ENCODE measurements at places on chromosomes 2 and 18.

DNA sequence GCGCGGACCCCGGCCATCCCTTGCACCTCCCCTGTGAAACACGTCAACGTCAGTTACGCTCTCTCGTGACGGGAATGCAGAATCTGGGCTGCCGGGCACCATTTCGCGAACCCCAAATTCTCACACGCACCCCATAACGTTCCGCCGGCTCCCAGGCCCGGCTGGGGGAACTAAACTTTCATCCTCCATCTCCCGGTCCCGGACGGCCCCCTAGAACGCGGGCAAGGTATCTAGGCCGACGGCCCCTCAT lies 544 bp downstream of the DNAJC27 start:
- no peak for DNase-seq

DNA sequence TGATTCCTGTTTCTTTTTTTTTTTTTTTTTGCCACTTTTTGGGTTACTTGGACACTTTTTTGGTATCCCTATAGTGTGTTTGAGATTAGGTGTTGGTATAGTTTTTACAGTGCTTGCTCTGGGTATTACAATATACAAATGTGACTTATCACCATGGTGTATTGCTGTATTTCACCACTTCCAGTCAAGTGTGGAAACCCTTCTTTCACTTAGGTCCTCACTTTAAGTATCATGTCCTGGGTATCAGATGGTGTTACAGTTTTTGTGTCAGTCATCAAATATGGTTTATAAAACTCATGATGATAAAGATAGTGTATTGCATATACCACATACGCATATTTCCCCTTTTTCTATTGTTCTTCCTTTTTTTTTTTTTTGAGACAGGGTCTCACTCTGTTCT lies 1.8 kb downstream of the ATP9B start:
- DNase-seq: no peak

DNA sequence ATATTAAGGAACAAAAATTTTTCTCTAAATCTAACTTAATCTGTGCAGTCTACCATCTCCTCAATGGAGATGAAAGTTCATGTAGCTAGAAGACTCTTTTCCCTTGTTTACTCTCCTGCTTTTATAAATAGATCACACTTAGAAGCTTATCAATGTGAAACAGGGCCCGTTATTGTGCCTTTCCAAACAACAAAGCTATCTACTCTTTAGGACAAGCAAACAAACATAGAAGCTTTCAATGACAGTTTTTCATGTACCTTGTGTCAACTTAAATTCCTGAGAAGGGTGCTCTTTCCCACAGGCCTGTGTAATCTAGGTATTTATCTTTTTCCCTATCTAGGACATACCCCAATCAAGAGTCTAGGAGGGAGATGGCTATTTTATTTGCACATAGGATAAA lies 247.8 kb upstream of the CWC22 start:
- DNase-seq: no peak

- DNase-seq: no peak
Measured at GRCh38 chr2:12787891-12788801, 71.4 kb downstream of the TRIB2 start.

DNA sequence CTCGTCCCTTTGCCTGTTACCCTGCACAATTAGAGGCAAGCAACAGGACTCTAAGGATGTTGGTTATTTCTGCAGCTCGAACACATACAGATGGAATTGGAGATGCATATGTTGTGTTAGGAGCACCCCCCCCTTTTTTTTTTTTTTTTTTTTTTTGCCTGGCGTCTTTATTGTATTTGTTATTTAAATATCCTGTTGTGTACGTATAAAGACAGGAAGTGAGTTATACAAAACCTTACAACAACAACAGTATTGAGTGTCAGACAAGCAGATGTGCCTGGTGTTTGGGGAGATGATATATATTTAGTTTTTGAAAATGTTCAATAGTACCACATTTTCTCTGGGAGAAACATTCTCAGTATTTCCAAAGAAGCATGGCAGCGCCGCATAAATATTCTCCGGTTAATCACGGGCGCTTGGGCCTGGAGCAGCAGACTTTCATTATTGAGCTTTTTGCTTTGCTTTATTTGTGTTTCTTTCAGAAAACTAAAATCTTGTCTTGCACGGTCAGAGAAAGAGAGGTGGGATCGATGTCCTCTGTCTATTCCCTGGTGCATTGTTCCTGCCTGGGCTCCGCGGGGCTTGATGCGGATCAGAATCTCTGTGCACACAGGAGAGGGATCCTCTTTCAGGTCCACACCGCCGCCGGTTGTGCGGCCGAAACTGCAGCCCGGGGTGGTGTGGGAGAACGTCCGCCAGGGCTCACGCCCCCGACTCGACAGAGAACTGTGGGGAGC lies 23.2 kb upstream of the ZNF516 start:
- no peak for DNase-seq

DNA sequence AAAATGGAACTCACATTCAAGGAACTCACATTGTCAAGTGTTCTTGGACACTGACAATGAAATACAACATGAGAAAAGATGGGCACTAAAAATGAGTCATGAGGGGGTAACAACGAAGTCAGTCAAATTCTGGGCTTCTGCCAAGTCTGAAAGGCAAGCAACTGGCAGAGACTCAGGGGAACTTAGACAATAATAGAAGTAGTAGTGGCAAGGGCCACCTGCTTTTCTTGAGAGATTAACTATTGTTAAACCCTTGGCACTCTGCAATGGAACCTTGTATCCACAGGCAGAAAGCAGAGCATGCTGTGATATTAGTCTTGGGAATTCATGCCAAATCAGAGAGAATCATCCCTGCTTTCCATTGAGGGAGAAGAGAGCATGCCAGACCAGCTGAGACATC lies 382.6 kb upstream of the CDH2 start:
- DNase-seq: no peak

- no peak for DNase-seq
Measured at GRCh38 chr2:176554101-176555048, 285.1 kb downstream of the MTX2 start.

GRCh38 chr2:41906338-41906725 lies 141.5 kb upstream of the PKDCC start:
- no peak for DNase-seq

DNA sequence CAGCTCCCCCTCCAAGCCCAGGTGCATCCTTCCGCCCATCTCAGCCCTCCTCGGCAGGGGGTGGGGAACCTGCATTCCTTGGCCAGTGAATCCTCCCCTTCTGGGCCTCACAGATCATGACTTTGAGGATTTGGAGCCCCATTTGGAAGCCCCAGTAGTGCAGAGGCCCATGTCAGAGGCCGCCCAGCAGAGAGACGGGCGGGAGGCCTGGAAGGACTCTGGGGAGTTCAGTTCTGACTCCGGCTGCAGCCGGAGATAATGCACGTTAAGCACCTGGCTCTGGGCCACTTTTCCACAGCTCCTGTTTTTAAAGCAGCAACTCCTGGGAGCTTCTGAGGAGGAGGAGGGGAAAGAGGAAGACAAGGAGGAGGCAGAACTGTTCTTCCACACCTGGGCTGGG lies 14.9 kb downstream of the ATOH8 start:
- DNase-seq: no peak

DNA sequence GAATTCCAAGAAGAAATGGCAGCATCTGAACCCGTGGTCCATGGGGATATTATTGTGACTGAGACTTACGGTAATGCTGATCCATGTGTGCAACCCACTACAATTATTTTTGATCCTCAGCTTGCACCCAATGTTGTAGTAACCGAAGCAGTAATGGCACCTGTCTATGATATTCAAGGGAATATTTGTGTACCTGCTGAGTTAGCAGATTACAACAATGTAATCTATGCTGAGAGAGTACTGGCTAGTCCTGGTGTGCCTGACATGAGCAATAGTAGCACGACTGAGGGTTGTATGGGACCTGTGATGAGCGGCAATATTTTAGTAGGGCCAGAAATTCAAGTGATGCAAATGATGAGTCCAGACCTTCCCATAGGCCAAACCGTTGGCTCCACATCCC lies 34.4 kb upstream of the DSG3 start:
- DNase-seq: no peak

DNA sequence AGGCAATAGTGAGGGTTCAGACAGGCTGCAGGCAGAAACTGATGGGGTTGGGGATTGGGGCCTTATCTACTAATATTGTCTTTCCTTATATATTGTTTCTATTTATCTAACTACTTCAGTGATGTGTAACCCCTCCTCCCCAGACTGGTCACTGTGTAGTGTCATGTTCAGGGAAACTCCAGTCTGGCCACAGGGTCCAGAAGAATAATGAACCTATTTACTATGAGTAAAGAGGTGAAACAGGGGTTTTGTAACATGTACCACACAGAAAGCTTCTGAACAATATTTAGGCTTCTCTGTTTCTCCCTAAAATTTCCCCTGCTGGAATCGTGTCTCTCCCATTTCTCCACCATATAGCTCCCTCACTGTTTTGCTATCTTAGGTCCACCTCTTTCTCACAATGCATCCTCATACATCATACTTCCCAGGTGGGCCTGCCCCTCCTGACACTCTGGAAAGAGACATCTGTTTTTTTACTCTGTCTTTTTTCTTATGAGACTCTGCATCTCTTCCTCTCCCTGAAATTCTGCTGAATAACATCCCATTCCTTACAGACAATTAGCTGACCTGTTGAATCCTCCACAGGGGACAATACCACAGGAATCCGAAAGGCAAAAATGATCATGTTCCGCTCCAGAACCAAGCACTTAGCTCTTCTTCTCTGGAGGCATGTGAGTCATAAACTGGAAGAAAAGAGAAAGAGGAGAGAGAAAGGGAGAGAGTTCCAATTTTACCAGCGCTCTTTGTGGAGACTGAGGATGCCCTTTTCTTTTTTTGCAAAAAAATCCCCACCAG lies 154.8 kb downstream of the ZEB2 start:
- no peak for DNase-seq

DNA sequence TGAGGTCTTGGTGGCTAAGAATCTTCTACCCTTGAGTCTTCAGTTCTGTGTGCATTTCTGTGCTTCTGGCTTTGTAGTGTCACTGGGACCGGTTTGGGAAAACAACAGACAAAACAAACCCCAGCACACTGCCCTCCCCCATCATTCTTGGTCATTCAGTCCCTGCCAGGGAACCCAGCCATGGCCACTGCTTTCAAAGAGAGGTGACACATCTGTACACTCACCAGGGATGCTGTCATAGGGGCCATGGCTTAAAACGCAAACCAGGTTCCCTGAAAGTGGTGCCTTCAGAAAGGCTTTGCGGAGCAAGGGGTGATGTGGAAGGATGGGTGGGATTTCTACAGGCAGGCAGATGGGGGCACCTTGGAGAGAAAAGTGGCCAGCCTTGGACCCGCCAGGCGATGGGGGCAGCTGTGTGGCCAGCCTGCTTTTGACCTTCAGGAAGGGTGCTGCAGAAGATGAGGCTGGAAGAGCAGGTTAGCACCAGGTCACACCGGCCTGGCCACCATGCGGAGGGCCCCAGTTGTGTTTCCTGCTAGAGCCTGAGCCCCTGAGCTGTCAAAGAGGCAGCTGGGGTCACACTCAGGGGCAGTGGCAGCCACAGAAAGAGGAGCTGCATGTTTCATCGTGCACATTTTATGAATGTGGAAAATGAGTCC lies 101.3 kb downstream of the INHBB start:
- DNase-seq: no peak

DNA sequence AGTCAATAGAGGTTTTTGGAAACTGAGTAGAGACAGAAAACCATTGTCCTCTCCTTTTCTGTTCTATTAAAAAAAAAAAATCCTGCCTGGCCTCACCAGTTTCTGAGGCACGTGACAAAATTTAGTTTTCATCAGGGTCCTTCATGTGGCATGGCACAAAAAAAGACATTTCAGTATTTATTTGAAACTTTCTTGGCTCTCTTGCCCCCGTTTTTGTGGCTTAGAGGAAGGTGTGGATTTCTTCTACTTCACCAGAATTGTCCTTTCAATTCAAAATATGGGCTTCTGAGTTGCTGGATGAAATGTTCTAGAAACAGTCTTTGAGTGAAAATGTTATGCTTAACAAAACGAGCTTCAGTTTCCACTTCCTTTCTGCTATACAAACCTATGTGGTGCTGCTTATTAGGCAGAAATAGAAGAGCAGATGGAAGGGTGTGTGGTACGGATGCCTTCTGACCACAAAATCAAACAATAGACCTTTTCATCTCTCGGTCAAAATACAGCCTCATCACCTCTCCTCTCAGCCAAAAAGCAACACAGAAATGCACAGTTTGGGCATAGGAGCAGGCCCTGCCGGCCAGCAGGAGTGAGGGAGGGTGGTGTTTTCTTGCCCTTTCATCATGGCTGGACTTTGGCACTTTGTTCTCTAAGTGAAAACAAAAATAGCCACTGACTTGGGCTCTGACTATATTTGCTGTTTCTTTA lies 89.2 kb downstream of the SH3RF3 start:
- DNase-seq: no peak

- no peak for DNase-seq
Measured at GRCh38 chr2:15807418-15808203, 132.7 kb upstream of the MYCN start.

DNA sequence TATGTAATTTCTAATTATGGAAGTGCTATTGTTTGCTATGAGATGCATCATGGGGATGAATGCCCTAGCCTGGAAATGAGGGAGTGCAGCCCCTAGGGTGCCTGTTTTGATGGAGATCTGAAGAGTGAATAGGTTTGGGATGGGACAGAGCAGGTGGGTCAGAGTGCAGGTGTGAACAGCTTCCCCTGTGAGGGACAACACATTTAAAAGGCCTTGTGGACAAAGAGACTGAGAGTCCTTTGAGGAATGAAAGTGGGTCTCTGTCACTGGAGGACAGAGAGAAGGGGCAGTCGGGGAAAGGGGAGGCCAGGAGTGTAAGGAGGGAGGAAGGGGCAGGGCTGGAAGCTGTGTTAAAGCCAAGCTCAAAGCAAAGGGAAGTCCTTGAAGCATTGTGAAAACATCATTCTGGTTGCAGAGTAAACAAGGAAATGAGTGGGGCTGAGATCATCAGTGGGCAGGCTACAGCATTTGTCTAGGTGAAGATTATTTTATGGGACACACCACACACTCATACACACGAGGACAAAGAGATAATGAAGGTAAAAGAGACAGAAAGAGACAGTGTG lies 877.6 kb downstream of the SLC4A3 start:
- DNase-seq: no peak

GRCh38 chr2:26616706-26617587 lies 24.2 kb downstream of the CIB4 start:
- DNase-seq: no peak

- no peak for DNase-seq
Measured at GRCh38 chr2:215431290-215431689, 4.6 kb downstream of the FN1 start.

- no peak for DNase-seq
Measured at GRCh38 chr2:120886534-120887319, 151.1 kb downstream of the GLI2 start.
